Stimulated activated effector memory CD8-positive, alpha-beta T cell treated with anti-CD3 and anti-CD28 coated beads, Interleukin-12 subunit alpha, Interleukin-12 subunit beta, amount 100 ng/mL, for 72 hours (primary cell): ENCODE measurements at places on chromosomes 1 and 21.

DNA sequence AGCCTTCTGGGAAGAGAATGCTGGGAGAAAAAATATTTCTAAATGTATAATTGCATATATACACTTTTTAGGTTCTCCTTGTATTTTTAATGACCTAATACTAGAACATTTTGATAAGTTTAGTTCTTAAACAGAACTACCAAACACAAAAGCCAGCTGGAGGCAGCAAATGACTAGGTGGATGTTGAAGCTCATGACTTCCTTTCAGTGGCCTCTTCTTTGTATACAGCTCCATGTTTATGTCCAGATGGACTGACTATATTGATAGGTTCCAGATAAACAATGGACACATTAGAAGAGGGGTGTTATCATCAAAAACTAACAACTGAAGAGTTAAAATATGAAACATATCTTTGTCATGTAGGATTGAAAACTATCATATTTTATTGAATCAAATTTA is 52.5 kb downstream of the LRRC8D start:
- no peak for DNase-seq

- no peak for DNase-seq
These were observed 7.3 kb upstream of the AHCYL1 start for GRCh38 chr1:109977225-109977624.

DNA sequence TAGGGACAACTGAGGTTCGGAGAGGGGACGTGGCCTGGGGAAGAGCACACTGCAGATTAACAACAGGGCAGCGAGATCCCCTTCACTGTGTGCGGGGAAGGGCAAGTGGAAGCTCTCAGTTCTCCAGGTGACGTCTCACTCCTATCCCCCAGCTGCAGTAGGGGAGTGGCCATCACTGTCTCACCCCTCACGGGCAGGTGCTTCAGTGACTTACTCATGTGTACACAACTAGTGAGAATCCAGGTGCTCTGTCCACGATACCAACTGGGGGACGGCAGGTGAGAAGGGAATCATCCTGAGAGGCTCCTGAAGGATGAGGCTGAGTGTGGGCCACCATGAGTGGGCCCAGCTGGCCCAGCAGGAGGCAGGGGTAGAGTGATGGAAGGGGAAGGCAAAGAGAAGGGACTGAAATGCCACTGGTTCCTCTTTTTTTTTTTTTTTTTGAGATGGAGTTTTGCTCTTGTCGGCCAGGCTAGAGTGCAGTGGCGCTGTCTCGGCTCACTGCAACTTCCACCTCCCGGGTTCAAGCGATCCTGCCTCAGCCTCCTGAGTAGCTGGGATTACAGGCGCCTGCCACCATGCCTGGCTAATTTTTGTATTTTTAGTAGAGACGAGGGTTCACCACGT is 25.9 kb downstream of the RHBG start:
- no peak for DNase-seq

DNA sequence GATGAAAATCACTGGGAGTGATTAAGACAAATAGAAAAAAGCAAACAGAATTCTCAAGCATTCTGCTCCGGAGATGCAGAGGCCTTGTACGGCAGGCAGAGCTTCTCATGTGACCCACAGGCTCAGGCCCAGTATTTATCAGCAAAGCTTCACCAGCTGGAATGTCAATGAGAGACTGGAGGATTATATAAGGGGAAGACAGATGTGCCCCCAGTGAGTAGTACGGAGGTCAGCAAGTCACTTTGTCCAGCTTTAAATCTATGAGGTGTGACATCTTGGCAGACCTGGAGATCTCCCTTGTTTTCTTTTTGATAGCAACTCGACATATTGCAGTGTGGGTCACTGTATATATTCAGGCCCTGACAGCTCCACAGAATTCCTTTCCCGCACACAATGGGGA is 106.8 kb downstream of the HHIPL2 start:
- no peak for DNase-seq

- no peak for DNase-seq
These were observed 56.5 kb upstream of the SELENON start for GRCh38 chr1:25743164-25744139.

- no peak for DNase-seq
These were observed 39.9 kb downstream of the ACP6 start for GRCh38 chr1:147630447-147630846.

DNA sequence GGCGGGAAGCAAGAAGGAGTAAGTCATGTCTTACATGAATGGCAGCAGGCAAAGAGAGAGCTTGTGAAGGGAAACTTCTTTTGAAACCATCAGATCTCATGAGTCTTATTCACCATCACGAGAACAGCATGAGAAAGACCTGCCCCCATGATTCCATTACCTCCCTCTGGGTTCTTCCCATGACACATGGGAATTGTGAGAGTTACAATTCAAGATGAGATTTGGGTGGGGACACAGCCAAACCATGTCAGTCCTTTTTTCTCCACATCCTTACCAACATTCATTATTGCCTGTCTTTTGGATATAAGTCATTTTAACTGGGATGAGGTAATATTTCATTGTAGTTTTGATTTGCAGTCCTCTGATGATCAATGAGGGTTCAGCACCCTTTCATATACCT is 81.0 kb downstream of the DIRAS3 start:
- DNase-seq: no peak

GRCh38 chr1:47656719-47657685 is 219.2 kb downstream of the FOXD2 start:
- DNase-seq: no peak

GRCh38 chr1:19360016-19360415 is 47.9 kb downstream of the SLC66A1 start:
- DNase-seq: no peak

DNA sequence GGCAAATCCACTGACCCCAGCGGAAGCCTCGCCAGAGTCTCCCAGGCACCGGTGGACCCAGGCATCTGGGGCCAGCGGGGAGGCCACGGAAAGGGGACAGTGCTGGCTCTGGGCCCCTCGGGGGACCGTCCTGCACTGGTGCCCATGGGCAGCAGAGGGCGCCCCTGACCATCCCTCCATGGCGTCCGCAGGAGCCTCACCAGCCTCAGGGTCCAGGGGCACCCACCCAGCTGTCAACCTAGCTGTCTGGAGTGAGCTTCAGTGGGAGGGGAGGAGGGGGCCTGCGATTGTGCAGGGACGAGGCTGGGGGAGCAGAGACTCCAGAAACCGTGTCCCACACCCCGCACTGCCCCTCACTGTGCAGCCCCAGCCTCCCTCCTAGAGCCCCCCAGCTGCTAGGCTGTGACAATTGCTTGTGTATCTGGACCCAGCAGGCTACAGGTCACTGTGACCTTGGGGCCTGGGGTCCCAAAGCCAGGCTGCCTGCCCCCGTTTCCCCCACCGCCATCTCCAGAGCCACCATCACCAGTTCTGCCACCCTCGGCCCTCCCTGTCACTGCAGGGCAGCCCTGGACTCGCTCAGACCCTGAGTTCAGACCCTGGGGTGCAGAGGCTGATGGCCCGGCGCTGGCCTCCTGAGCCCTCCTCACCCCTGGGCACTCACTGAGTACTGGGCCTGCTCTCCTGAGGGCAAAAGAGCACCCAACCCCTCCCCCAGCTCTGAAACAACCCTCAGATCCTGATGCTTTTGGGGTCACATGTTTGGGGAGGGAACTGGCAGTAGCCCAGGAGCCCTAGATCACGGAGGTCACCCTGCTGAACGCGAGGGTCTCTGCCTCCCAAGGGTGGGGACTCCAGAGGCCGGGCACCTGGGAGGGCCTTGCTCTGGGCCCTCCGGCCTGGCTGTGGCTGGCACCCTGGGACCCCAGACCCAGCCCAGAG is 10.6 kb upstream of the COL6A1 start:
- peak; percentile 51 for DNase-seq

GRCh38 chr1:178254433-178254832 is 160.5 kb downstream of the RASAL2 start:
- DNase-seq: no peak

- no peak for DNase-seq
These were observed 4.5 kb downstream of the POLR3C start for GRCh38 chr1:145828367-145829026.

GRCh38 chr1:204443260-204443619 is 31.6 kb upstream of the PPP1R15B start:
- DNase-seq: no peak

- DNase-seq: no peak
These were observed 45.7 kb upstream of the PAXBP1 start for GRCh38 chr21:32817208-32817607.

DNA sequence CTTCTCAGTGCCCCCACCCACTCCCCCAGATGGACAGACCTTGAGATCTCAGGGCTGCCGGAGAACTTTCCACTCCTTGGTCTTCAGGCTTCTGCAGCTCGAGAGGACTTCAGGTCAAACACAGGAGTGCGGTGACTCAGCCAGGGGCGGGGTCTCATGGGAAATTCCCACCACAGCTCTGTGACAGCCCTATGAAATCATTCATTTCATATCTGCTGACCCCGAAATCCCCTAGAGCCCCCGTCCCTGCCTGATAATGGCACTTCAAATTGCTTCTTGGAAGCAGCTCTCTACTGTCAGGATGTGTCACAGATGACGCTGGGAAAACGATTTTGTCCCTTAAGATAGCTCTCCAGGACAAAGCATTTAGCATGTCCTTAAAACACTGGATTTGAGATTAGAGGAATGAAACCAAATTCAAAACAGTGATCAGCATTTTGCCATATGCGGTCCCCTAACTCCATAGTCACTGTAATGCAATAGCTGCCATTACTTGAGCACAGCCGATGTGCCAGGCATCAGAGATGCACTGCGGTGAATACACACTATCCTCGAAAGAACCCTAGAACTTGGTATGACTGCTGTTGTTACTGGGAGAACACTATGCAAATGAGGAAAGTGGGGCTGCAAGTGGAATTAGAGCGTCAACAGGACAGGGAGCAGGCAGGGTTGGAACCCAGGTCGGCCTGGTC is at the start of gene TNFRSF9:
TNFRSF9 (minus strand) TSS at position 95 of the 692 bp plus-strand sequence. CDS start 845 bp downstream, outside the sequence.
- DNase-seq: peak; percentile 64

DNA sequence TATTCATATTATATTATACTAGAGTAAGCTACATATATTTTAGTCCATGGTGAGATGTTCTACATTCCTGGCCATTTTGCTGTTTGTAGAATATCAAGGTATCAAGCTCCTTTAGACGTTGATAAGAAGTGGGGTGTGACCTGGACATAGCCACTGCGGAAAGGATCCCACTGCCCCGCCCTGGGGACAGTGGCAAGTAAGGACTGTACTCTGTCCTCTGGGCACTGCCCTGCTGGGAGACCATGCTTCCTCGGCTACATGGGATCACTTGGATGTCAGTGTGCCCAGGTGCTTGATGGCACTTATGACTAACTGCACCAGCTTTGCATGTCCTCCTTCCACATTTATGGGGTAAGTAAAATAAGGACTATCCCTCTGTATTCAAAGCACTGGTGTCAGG is 46.3 kb upstream of the NTPCR start:
- DNase-seq: no peak

GRCh38 chr1:151641229-151641628 is 29.4 kb downstream of the SNX27 start:
- DNase-seq: no peak

- DNase-seq: no peak
These were observed 6.3 kb upstream of the GPR25 start for GRCh38 chr1:200866521-200866920.

DNA sequence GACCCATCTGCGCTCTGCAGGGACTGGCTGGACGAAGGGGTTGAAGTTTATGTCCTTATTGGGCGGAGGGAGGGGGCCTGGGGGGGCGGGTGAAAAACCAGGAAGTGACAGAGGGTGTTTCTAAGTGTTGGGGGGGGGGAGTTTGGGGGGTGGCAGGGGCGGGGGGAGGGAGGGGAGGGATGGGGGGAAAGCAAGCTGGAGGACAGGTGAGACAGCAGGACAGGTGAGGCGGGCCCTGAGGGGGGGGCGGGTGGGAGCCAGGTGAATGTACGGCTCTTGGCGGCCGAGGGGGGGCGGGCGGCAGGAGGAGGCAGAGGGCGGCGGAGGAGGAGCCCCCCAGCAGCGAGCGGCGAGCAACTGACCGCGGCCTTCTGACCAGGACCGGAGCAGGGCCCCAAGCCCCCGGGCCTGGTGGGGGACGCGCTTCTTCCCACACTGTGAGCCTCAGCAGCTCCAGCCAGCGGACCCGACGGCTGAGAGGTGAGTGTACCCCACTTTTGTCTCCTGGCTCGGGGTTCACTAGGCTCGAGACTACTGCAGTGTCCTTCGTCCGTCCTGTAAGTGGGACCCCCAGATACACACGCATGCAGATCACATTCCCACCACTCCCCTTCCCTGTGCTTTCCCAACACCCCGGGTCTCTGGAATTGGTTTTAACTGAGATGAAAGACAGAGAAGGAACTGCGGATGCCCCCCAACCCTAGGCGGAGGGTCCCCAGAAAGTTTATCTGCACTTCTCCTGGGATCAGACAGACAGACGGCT is at the start of gene ZBTB7B:
ZBTB7B (plus strand) TSS at position 339 of the 763 bp plus-strand sequence. CDS start 11,859 bp downstream, outside the sequence.
- DNase-seq: no peak

DNA sequence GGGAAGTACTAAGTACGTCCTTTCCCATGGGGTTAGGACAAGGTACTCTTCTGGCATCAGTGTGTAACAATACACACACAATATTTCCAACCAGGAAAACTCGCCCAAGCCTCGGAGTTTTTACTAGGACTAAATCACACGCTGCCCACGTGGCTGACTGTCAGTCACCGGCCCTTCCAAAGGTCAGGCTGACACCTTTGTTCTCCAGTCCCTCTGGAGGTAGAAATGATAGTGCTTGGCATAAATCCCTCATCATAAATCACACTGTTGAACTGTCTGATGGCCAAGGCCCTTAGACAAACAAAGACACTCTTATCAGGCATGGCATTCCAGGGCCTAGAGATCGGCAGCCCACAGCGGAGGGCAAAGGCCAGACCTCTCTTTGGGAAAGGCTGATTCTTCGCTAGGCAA is 16.9 kb upstream of the SLAMF9 start:
- no peak for DNase-seq

DNA sequence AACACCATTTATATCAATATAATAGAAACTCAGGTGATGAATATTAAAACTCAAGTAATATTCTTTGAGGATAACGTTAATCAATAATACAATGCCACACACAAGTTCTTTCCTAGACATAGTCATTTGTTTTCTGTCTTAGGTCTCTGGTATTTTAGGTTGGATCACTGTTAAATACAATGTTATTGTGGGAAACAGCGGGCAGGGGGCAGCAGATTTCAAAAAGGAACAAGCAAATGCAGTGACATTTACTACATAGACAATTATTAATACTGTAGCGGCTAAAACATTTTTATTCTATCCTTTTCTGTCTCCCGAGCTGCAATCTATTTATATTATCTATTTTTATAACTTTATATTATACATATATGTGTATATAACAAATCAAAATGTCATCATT is 186.4 kb upstream of the ZNHIT6 start:
- DNase-seq: no peak

DNA sequence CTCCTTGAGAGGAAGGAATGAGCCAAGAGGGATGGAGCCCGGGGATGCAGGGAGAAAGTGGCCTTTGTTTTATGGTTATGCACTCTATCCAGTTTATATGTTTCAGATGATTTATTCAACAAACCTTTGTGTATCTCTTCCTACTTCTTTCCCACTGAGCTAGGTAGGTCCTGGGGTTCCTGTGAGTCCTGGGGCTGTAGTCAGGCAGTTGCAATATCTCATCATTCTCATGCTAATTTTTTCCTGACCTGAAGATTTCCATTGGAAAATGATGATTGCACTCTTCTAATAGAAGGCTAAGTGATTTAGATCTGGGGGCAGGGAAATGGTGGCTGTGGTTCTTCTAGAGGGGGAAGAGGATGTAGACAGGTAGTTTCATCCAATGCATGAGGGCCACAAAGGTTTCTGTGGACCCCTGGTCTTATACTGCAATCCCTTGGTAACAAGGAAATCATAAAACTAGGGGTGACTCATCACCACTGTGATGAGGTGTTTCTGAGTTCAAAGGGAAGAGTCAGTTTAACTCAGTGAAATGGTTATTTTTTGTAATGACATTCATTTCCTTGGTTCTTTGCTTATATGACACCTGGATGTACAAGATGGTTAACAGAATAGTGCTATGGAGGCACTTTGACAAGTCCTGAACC is 20.2 kb downstream of the B3GALT5 start:
- no peak for DNase-seq
